ENCODE measurements at places on chromosomes 4 and X. TPM values are rescaled to one million over a fixed set of nuclear protein-coding genes. Genes with fewer than 3 reads are reported as not detected.

FGF5 gene
- total RNA-seq: 2.7 TPM

GAB3 gene
- 2.0 TPM for total RNA-seq

RAB33A gene
- total RNA-seq: 2.5 TPM

CCDC149 gene
- 10.1 TPM for total RNA-seq

HSD17B13 gene
- total RNA-seq: under 0.01 TPM

MAGEC1 gene
- not detected for total RNA-seq

GLRA3 gene
- not detected for total RNA-seq

DUX4 gene
- not detected for total RNA-seq

CYSLTR1 gene
- 0.26 TPM for total RNA-seq

SERTM2 gene
- total RNA-seq: not detected

GLRB gene
- 1.7 TPM for total RNA-seq

ARMCX4 gene
- 5.8 TPM for total RNA-seq

FABP2 gene
- total RNA-seq: not detected

GPAT3 gene
- total RNA-seq: 22.4 TPM

TLR1 gene
- 1.7 TPM for total RNA-seq

VCX3A gene
- not detected for total RNA-seq

UCHL1 gene
- 301 TPM for total RNA-seq

KLF8 gene
- 2.4 TPM for total RNA-seq

LIMCH1 gene
- 0.17 TPM for total RNA-seq

SULT1B1 gene
- total RNA-seq: not detected

CT45A10 gene
- not detected for total RNA-seq

PABPC4L gene
- total RNA-seq: 0.47 TPM

ARHGAP36 gene
- total RNA-seq: not detected

MAGEA4 gene
- total RNA-seq: not detected

ITGB1BP2 gene
- 0.43 TPM for total RNA-seq

SRD5A3 gene
- 5.8 TPM for total RNA-seq

IL1RAPL1 gene
- 0.86 TPM for total RNA-seq

PRSS12 gene
- total RNA-seq: 40.7 TPM

ALAS2 gene
- total RNA-seq: not detected

VEGFC gene
- total RNA-seq: 13.4 TPM

KLHL2 gene
- 12.6 TPM for total RNA-seq

CFI gene
- total RNA-seq: 1.8 TPM

REPS2 gene
- total RNA-seq: 0.52 TPM

FAM133A gene
- not detected for total RNA-seq

PAGE4 gene
- total RNA-seq: not detected

SLC49A3 gene
- total RNA-seq: 5.2 TPM

HMGB3 gene
- 10.9 TPM for total RNA-seq

C4orf50 gene
- total RNA-seq: not detected

CCDC120 gene
- 0.63 TPM for total RNA-seq

HPF1 gene
- 19.1 TPM for total RNA-seq

UGT2B15 gene
- not detected for total RNA-seq

FHL1 gene
- total RNA-seq: 78.4 TPM

KLB gene
- not detected for total RNA-seq

NOX1 gene
- total RNA-seq: 0.17 TPM

LNX1 gene
- total RNA-seq: 0.77 TPM

RTL3 gene
- total RNA-seq: not detected

SLC38A5 gene
- total RNA-seq: 40.0 TPM

SLC6A8 gene
- total RNA-seq: 7.8 TPM

NXT2 gene
- total RNA-seq: 8.1 TPM

NWD2 gene
- total RNA-seq: under 0.01 TPM

RBM47 gene
- 0.32 TPM for total RNA-seq

GASK1B gene
- 38.0 TPM for total RNA-seq

BRS3 gene
- total RNA-seq: not detected
